AG04450 (cell line): ENCODE measurements at places on chromosomes 2 and 18.

- no peak for DNase-seq
Observed at GRCh38 chr2:60992985-60993392, 24.5 kb upstream of the PEX13 start.

DNA sequence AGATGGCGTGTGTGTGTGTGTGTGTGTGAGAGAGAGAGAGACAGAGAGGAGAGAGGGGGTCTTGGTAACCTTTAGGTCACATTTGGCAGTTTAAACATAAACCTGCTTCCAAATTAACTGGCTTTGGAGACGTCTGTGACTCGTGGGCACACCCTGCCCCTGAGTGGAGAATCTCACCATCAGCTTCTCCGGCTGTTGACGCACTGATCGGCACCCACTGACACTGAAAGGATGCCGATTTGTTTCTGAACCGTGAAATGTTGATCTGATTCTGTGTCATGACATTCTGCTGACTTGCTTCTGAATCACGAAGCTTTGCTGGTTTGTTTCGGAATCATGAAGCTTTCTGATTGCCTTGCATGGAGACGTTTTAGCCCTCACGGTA is 114.7 kb downstream of the RTP5 start:
- DNase-seq: no peak

DNA sequence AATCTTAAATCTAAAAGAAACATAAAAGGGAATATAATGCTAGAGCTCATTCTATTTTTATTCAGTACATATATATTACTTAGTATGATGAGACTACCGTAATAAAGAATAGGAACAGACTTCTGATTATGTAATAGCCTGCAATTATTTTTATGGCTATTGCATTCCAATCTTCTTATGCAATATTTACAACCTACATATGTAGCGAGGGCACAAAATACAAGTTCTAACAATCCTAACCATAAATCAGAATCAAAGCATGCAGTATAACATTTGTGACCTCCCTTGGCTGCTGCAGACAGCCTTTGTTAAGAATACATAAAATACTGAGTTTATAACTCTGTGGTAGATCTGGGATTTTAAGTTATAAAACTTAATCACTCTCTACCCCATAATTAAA is 177.6 kb downstream of the BABAM2 start:
- DNase-seq: no peak

DNA sequence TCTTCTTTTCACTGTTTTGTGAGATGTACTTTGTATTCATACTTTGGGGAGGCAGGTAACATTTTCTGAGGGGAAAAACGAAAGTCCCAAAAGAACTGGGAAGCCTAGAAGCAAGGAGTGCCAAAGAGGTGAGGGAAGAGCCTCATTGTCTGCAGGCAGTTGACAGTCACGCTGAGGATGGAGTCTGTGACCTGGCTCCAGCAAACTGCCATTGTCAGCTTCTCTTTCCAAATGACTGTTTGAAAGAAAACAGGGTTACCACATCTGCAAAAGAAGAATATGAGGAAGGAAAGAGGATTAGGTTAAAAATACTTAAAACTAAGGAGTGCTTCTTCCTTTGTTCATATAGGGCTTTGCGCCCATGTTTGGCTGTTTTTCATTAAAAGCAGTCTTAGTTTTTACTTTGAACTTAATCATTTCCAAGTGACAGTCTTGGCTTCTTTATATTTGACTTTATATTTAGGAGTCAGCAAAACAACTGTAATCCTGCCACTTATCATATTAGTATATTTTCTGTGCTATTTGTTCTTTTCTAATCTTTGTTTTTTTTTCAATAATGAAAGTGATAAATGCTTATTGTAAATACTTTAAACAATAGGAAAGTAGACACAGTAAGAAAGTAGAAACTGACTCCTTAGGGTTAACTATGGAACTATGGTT is 35.0 kb downstream of the CERS6 start:
- no peak for DNase-seq

GRCh38 chr18:13456736-13457271 is 238.2 kb downstream of the LDLRAD4 start:
- DNase-seq: no peak
